ENCODE measurements at places on chromosomes 4 and X.

DNA sequence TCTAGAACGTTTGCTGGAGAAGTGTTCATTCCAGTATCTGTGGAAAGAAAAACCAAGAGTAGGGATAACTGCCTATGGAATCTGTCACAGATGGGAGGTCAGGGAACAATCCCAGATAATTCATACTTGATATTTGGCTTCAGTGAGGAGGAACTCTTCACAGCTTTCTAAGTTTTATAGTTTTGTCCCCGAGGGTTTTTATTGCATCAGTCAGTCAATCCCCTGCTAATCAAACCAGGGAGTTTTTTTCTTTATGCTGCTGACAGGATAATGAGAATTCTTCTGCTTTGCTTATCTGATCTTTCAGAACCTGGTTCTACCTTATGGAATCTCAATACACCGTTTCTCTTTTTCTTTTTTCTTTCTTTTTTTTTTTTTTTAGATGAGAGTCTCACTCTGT is 633 bp upstream of the TRIML2 start:
- DNase-seq = no peak

- DNase-seq = no peak
Observed at GRCh38 chrX:120087289-120088017, 10.0 kb upstream of the RHOXF2B start.

GRCh38 chr4:34200535-34200934 is 2043.8 kb downstream of the ARAP2 start:
- no peak for DNase-seq

- DNase-seq = no peak
Observed at GRCh38 chr4:123976819-123977218, 580.2 kb downstream of the SPRY1 start.

DNA sequence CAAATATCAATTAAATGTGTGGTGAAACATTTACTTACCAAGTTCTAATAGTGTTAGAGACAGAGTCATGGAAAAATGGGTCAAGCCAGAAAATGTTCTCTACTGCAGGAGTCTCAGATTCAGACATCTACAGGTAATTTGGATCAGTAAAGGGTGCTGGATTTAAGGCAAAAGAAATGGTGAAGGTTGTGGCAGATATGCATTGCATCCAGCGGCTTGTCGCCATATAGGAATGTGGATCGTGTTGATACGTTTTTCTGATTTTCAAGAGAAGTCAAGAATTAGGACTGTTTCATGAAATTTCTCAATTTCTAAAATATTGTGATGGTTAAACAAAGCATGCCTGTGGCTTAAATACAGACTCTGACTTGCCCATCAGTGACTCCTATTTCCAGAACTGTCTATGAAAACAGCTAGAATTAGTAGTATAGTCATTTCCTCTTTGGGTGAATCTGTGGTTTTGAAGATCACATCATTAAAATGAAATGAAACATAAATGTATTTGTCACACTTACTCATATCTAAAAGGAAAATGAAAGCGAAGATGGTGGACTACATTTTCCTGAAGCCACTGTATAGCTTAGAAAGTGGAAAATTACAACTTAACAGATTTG is 110.1 kb upstream of the VEGFC start:
- DNase-seq = no peak

GRCh38 chr4:1599026-1599481 is 85.1 kb downstream of the FAM53A start:
- no peak for DNase-seq

GRCh38 chr4:117327491-117327890 is 242.1 kb upstream of the TRAM1L1 start:
- DNase-seq = no peak

DNA sequence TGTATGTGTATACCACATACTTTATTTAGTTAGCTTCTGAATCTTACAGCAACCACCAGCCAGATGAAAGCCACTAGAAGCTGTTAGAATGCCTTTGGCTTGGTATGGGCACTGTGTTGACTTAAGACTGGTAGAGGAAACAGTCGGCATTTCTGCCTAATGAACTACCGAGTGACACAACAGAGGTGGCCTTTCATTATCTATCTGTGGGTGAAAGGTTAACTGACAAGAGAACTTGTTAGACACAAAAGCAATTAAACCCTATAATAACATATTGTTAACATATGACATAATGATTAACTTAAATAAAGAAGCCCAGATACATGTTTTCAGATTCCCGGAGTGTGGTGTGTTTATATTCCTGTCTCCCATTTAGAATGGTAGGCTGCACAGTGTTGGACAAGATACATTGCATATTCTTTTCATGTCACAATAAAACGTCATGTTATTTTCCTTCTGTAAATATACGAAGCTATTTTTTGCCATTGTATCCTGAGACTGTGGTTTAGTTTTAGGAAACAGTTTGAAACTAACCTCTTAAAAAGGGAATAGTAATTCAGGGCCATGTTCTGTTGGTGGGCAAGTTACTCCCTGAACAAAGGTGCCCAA is 181.5 kb downstream of the SLIT2 start:
- no peak for DNase-seq

DNA sequence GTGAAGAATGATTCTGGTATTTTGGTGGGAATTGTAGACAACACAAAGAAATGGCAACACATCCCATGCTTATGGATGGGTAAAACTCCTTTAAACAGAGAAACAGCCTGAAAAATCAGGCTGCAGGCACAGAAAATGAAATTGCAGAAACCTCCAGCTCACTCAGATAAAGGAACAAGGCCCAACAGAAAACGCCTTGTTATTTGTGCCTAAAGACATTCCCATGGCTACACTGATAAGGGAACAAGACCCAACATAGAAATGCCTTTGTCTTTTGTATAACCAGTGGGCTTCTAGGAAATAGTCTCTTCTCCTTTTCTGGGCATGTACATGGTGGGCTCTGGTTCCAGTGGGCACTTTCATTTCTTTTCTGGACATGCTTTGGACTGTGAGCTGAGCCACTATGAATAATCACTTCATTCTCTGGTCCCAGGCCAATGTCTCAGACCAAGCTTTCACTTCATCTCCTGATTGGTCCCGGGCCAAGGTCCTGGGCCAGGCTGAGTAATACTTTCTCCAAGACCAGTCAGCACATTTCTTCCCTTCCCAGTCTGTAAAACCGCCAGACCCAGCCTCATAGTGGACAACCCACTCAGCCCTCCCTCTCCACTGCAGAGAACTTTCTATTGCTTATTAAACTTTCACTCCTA is 160.5 kb downstream of the TBX22 start:
- DNase-seq = no peak

GRCh38 chrX:65667503-65668376 is at the start of gene MSN:
TSS of gene MSN (plus strand) at chrX:65667654. CDS start at chrX:65667842, 188 bp downstream.
- peak; percentile 8 for DNase-seq

GRCh38 chrX:118632862-118633261 is 94.5 kb upstream of the IL13RA1 start:
- DNase-seq = no peak

DNA sequence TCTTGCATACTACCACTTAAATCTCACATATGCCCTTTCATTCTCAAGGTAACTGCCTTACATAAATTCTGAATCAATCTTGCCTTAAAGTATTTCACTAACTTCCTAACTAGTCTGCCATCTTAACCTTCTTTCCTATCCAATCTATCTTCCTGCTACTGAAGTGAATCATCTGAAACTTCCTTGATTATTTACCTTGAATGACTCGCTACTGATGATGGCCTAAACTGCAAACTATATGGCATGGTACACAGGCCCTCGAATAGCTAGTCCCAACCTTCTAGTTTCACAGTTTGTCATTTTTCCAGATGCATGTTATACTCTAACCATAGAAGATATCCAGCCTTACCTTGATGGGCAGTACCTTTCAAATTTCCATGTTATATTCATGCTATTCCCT is 19.9 kb downstream of the PHKA1 start:
- no peak for DNase-seq

- no peak for DNase-seq
Observed at GRCh38 chr4:105895583-105896460, 551 bp downstream of the NPNT start.

GRCh38 chr4:133865612-133866327 is 335.8 kb downstream of the PABPC4L start:
- DNase-seq = no peak

- DNase-seq = no peak
Observed at GRCh38 chr4:14877246-14878225, 124.7 kb upstream of the CPEB2 start.

GRCh38 chr4:14237911-14238310 is 610.4 kb upstream of the BOD1L1 start:
- DNase-seq = no peak

DNA sequence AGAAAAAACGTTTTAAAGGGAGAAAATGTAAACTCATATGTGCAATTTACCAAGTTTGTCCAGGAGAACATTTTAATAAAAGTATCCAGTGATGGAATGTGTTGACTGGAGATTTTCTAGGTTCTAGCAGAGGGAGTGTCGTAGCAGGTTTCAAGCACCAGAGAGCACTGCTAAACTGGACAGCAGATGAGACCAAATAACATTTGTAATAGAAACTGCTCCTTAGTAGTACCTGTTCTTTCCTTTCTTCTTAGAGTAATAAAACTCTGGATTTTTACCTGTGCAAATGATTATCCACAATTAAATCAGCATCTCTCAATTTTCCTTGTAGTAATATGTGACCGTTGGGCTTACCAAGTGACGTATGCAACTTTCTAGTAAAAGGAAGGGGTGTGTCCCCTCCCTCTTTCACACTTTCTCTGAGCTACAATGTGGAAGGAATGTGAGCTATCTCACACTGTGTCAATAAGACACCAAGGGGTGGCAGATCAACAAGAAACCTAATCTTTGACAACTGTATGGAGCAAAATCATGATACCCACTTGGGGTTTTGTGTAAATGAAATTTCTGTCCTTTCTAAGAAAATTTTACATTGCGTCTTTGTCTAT is 9.5 kb downstream of the HPGDS start:
- no peak for DNase-seq

- no peak for DNase-seq
Observed at GRCh38 chrX:53990171-53990570, 54.1 kb downstream of the PHF8 start.

Measured in NCI-H446 treated with DMSO at 0.1 percent for 48 hours (cell line).